IgD-negative memory B cell (primary cell): ENCODE measurements at places on chromosomes 16 and 17. TPM values are rescaled to one million over a fixed set of nuclear protein-coding genes. Genes with fewer than 3 reads are reported as not detected.

Gene RBFOX1
- not detected for polyA plus RNA-seq

Gene SULT1A4
- 6.7 TPM for polyA plus RNA-seq

Gene IKZF3
- 103 TPM for polyA plus RNA-seq

Gene HEATR9
- not detected for polyA plus RNA-seq

Gene MAP2K6
- 7.5 TPM for polyA plus RNA-seq

Gene SLC26A11
- 2.7 TPM for polyA plus RNA-seq

Gene BICDL2
- polyA plus RNA-seq = not detected

Gene ARHGAP23
- not detected for polyA plus RNA-seq

Gene NARF
- polyA plus RNA-seq = 76.2 TPM

Gene RHBDL3
- not detected for polyA plus RNA-seq

Gene MYO15A
- polyA plus RNA-seq = 0.48 TPM

Gene YBX2
- polyA plus RNA-seq = not detected

Gene PPP1R9B
- polyA plus RNA-seq = 4.2 TPM

Gene MYH2
- not detected for polyA plus RNA-seq

Gene SLC16A11
- polyA plus RNA-seq = 3.4 TPM

Gene EVPLL
- not detected for polyA plus RNA-seq

Gene KRTAP17-1
- polyA plus RNA-seq = not detected

Gene SULT1A3
- polyA plus RNA-seq = 1.9 TPM

Gene TP53TG3C
- polyA plus RNA-seq = not detected

Gene UBE2Z
- 58.1 TPM for polyA plus RNA-seq

Gene IRF8
- 718 TPM for polyA plus RNA-seq

Gene ADAM11
- polyA plus RNA-seq = not detected

Gene CCL2
- not detected for polyA plus RNA-seq

Gene PRSS36
- 1.4 TPM for polyA plus RNA-seq

Gene BCL6B
- polyA plus RNA-seq = 0.33 TPM

Gene KDM8
- polyA plus RNA-seq = 4.8 TPM

Gene LRRC37A
- polyA plus RNA-seq = 1.3 TPM

Gene ADGRG3
- polyA plus RNA-seq = not detected

Gene KRT24
- polyA plus RNA-seq = not detected

Gene ABI3
- 34.2 TPM for polyA plus RNA-seq

Gene CYB5B
- 98.9 TPM for polyA plus RNA-seq

Gene TMEM106A
- 10.4 TPM for polyA plus RNA-seq

Gene ZMYND15
- not detected for polyA plus RNA-seq

Gene CHCT1
- not detected for polyA plus RNA-seq

Gene SLC16A6
- polyA plus RNA-seq = 0.33 TPM

Gene GDPD1
- 2.6 TPM for polyA plus RNA-seq

Gene AANAT
- 1.1 TPM for polyA plus RNA-seq

Gene METTL9
- 78.5 TPM for polyA plus RNA-seq

Gene AOC3
- not detected for polyA plus RNA-seq

Gene TNK1
- 4.4 TPM for polyA plus RNA-seq

Gene ELMO3
- 0.35 TPM for polyA plus RNA-seq

Gene ODF4
- polyA plus RNA-seq = not detected

Gene SOX15
- polyA plus RNA-seq = not detected
